Non-pigmented ciliary epithelial cell (primary cell): ENCODE measurements at places on chromosomes 16 and 17.

GRCh38 chr16:13996778-13997288 lies 74.3 kb upstream of the MRTFB start:
- DNase-seq: no peak

- DNase-seq: no peak
Measured at GRCh38 chr17:71327376-71328059, 793.3 kb upstream of the SOX9 start.

GRCh38 chr17:66169839-66170238 lies 22.1 kb downstream of the CEP112 start:
- no peak for DNase-seq

DNA sequence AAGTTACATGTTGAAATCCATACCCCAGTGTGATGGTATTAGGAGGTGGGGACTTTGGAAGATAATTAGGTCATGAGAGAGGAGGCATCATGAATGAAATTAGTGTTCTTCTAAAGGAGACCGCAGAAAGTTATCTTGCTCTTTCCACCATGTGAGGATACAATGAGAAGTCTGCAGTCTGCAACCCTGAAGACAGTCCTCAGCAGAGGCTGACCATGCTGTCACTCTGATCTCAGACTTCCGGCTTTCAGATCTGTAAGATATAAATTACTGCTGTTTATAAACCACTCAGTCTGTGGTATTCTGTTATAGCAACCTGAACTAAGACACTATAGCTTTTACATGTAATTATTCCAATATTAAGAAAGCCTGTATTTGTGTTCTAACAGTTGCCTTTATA lies 116.7 kb upstream of the CES5A start:
- DNase-seq: no peak

- DNase-seq: no peak
Measured at GRCh38 chr16:67537270-67537635, 8.6 kb downstream of the RIPOR1 start.

GRCh38 chr17:12605222-12605621 lies 60.5 kb upstream of the MYOCD start:
- no peak for DNase-seq

GRCh38 chr16:70579648-70580630 lies 56.3 kb downstream of the SF3B3 start:
- no peak for DNase-seq

DNA sequence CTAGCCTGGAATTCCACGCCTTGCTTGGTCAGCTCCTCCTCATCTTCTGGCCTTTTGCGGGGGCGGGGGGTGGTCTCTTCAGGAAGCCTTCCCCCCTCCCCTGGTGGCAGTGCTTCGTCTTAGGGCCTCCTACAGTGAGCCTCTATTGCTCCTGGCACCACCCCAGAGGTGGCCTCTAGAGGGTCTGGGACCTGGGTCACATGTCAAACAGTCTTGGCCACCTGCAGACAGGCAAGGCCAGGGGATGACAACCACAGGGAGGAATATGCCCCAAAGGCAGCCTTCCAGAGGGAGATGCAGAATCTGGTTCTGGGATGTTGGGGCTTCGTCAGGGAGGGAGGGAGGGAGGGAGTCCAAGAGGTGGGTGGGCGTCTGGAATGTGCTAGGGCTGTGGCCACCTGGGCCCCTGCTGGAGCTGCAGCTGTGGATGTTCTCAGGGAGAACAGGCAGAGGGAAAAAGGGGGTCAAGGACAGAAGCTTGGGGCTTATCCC lies 50.6 kb downstream of the SMPD3 start:
- no peak for DNase-seq

DNA sequence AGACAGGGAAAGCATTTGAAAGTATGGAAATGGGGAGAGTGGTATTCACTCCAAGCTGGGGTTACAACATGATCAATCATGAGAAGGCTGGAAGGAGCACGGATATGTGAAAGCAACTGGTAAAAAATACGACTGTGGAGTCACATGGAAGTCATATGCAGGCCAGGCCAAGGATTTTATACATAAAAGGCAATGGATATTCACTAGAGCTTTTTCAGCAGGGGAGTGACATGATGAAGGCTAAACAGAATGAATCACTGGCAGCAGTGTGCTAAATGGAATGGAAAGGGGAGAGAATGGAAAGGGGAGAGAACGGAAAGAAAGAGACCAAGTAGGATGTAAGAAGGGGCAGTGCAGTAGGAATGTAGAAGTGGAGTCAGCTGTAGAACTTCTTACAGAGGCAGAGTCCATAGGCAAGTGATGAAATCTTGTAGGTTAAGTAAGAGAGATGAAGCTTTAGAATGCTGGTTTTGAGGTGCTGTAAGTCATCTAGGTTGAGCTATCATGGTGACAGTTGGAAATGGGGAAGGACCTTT lies 13.0 kb upstream of the NETO2 start:
- no peak for DNase-seq

- DNase-seq: no peak
Measured at GRCh38 chr16:72711823-72712222, 336.1 kb downstream of the ZFHX3 start.

GRCh38 chr17:44024271-44024663 lies 9.5 kb upstream of the TMEM101 start:
- DNase-seq: no peak

GRCh38 chr17:2023692-2024571 lies 1.2 kb downstream of the RTN4RL1 start:
- DNase-seq: no peak

DNA sequence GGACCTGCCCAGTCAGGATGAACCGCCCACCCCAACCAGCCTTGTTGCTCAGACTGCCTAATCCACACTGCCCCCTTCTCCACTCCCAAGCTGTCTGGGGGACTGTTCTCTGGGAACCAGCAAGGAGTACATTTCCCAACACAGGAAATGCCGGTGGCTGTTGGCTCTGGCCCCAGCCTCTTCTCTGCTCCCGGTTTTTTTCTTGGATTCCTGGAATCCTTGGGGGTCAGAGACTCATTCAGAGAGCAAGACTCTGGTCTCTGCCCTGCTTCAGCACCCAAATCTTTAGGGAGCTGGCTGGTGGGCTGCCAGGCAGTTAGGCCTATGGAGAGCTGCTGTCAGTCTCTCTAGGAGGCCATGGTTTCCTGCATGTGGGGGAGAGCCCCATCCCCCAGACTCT lies 10.8 kb upstream of the MTMR4 start:
- peak; percentile 41 for DNase-seq

DNA sequence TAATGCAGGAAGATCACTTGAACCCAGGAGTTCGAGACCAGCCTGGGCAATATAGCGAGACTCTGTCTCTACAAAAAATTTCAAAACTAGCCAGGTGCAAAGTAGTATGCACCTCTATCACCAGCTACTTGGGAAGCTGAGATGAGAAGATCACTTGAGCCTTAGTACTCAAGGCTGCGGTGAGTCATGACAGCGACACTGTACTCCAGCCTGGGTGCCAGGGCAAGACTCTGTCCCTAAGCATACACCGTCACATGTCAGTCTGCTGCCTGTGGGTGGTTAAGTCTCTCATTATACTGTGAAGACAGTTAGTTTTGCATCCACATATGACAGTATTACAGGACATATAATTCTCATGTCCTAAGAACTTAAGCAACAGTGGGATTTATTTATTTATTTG lies 21.8 kb downstream of the NMRAL1 start:
- DNase-seq: no peak

DNA sequence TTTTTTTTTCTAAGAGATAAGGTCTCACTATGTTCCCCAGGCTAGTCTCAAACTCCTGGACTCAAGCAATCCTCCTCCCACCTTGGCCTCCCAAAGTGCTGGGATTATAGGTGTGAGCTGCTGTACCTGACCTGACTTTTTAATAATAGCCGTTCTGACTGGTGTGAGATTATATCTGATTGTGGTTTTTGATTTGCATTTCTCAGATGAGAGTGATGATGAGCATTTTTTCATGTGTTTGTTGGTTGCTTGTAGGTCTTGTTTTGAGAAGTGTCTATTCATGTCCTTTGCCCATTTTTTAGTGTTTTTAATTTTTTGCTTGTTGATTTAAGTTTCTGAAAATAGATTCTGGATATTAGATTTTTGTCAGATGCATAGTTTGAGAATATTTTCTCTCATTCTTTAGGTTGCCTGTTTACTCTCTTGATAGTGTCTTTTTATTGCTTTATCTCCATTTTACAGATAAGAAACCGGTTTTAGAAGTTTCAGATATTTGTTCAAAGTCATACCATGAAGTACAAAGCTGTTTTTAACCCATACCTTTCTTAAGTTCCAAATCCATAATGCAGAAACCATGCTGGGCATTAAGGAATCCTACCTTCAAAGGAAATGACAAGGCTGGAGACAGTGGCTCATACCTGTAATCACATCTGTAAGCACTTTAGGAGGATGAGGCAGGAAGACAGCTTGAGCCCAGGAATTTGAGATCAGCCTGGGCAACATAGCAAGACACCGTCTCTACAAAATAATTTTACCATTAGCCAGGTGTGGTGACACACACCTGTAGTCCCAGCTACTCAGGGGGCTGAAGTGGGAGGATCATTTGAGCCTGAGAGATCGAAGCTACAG lies 168.4 kb upstream of the TBX2 start:
- no peak for DNase-seq
